GM19239 (cell line): ENCODE measurements at places on chromosomes 2 and 18.

DNA sequence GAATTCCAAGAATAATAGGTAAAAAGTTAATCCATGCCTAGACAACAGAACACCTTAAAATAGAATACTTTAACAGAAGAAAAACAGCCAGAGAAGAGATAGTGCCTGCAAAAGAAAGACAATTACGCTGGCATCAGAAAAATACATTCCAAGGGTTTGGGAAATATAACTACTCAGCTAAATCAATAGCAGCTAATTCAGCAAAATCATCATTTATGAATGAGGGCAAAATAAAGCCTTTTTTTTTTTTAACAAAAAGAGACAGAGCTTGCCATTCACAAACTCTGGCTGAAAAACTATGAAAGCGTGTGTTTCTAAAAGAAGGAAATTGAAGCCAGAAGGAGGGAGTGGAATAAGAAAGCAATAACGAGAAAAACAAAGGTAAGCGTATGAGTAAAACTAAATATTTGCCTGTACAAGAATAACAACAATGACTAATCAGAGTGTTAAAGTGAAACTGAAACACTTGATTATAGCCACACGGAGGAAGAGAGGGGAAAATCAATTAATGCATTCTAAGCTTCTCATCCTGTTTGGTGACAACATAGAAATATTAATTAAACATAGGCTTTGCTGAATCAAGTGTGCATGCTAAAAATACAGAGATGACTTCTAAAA is 90.2 kb downstream of the EHD3 start:
- peak; percentile 29 for DNase-seq

- no peak for DNase-seq
These were observed 144.3 kb downstream of the MTCL1 start for GRCh38 chr18:8849696-8850095.

- DNase-seq, result no peak
These were observed 814.6 kb downstream of the SLC4A3 start for GRCh38 chr2:220442012-220442411.

DNA sequence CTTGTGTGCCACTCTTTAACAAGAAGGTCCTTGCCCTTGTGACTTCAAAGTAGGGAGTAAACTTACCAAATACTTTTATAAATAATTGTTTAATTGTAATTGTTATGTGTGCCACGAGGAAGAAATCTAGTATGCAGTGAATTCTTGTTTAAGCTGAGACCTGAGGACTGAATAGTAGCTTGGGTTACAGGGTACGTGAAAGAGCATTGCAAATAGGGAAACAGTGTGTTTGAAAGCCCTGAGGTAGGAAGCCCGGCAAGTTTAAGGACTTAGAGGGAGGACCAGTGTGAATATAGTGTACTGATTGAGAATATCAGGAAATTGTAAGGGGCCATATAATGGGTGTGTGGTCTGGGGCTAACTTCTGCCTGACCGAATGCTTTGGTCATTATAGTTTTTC is 26.2 kb downstream of the PHLPP1 start:
- no peak for DNase-seq

- peak; percentile 19 for DNase-seq
These were observed 37.5 kb downstream of the POLR1A start for GRCh38 chr2:86068136-86068588.

DNA sequence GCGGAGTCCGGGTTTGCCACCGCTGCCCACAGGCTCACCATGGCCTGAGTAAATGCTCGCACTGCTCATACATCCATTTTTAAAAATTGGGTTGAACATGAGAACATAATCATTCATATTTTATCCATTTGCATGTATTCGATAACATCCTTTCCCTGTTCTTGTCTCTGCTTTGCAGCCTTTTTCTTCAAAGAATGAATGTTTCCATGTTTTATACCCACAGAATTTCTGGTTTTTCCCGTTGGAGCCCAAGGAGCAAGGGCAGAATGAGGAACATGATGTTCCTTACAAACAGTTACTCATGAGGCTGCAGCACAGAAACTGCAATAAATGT is 146.5 kb downstream of the CCDC74A start:
- no peak for DNase-seq

DNA sequence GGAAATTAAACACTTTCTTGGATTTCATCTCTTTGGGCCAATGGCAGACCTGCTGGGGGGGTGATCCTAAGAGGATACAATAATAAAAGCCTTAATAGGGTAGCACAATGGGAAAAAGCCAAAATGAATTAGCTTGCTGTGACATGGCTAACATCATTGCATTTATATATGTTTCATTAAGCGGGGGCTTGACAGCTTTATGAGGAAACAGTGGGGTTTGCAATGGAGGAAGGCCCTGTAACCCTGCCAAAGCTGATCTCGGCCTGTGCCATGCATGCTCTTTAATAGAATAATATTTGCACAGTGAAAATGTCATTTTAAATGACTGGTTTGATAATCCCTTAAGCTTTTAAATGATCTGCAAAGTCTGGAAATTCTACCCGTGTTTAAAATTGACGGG is 291.5 kb downstream of the SLC4A3 start:
- DNase-seq, result no peak

DNA sequence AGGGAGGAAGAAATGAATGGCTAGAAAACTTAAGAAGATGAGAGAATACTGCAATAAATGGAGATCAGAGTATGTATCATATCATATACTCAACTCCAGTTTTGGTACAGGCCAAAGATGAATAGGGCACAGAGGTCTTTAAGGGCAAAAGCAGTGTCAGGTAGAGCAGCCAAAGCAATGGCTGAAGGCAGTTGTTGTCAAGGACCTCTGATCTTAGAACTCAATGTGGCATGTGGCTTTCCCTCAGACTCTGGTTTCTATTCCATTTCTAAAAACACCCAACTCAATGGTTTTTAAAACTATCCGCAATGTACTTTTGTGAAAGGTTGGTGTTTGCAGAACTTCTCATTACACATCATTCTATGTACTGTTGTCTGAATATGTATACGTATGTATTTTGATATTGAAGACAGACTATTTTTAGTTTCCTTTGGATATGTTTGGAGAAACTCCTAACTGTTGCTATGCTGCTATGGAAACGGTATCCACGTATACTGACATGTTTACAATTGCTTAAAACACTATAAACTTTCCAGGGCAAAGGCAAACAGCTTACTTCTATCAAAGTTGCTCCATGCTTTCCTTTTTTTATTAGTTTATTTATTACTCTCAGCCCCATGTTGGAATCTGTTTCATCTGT is 58.1 kb upstream of the PELI1 start:
- no peak for DNase-seq

DNA sequence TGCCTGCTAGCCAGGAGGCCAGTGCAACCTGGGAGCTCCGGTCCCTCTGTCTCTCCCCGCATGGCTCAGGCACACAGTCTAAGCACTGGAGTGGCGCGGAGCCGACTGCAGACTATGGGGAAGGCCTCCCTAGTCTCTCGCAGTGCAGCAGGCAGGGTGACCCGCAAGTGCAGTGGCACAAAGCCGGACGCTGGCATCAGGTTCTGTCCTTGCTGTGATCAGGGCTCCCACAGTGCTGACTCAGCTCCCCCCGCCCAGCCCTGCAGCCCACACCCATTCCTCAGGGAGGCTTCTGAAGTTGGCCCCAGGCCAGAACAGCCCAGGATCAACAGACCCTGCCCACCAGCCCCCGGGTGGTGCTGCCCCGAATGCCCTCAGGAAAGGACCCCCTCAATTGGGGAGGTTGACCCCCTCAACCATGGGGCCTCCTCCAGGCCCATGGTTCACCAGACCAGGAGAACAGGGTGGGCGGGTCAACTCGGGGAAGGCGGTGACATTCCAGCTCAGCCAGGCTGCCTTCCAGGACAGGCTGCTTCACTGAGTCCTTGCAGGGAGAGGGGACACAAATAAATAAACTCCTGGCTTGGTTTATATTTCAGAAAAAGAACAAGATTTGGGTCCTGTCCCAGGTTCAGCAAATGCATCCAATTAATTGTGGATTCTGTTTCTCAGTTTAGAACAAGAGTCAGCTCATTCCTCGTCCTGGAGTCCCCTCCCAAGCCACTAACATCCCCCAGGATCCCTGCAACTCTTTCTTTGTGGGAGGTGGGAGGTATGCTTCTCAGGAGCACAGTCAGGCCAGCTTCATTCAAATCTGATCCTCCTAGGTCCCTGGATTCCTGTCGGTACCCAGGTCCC is 12.2 kb downstream of the BIN1 start:
- no peak for DNase-seq

DNA sequence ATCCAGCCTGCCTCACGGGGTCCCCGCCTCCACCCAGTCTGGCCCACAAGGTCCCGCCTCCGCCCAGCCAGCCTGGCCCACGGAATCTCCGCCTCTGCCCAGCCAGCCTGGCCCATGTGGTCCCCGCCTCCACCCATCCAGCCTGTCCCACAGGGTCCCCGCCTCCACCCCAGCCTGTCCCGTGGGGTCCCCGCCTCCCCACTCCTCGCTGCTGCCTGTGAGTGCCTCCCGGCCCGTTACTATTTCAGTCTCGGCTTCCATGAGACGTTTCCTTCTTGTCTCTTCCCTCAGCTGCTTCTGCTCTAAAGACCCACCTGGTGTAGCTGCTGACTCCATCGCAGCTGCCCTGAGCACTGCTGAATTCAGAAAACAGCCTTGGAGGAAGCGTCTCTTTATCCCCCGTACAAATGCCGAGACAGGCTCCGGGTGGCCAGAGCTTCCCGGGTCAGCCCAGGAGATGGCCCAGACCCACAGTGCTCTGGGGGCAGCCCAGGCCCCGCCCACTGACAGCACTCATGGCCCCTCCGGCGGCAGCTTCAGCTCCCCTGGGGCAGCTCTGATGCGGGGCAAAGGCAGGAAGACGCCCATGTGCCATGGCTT is 69.8 kb downstream of the NFATC1 start:
- DNase-seq, result peak; percentile 84

DNA sequence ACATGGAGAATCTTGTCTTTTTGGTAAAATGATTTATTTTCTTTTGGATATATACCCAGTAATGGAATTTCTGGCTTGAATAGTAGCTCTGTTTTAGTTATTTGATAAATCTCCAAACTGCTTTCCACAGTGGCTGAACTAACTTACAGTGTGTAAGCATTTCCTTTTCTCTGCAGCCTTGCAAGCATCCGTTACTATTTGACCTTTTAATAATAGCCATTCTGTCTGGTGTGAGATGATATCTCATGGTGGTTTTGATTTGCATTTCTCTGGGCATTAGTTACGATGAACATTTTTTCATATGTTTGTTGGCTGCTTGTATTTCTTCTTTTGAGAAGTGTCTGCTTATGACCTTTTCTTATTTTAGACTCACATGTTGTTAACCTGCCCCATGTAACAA is 190.2 kb downstream of the GALR1 start:
- no peak for DNase-seq

DNA sequence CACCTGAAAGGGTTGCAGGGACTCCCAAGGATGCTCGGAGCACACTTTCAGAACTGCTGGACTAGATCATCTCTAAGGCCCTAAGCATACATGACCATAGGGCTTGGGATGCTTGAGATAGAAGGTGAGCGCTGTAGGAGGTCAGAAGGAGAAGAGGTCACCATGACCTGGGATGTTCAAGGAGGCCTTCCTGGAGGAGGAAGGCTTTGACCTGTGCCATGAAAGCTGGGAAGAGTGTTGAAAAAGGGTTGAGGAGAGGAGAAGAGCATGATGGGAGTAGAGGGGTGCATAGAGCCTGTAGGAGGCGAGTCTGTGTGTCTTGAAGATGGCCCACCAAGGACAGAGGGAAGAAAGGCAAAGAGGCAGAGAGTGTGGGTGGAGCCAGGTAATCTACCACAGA is 222.4 kb downstream of the LOXHD1 start:
- no peak for DNase-seq

- no peak for DNase-seq
These were observed 6.2 kb downstream of the INSIG2 start for GRCh38 chr2:118094503-118094902.

DNA sequence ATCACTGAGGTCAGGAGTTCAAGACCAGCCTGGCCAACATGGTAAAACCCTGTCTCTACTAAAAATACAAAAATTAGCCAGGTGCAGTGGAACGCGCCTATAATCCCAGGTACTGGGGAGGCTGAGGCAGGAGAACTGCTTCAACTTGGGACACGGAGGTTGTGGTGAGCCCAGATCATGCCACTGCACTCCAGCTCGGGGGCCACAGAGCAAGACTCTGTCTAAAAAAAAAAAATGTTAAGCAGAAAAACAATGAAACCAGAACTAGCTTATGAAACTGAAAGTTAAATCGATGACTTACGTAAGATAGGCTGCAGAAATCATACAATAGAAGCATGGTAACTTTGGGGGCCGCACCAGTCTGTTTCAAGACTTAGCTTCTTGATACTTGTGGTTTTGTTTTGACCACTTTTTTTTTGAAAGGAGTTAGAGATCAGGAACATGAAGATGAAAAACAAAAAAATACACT is 6.2 kb upstream of the GPR155 start:
- DNase-seq, result peak; percentile 26

DNA sequence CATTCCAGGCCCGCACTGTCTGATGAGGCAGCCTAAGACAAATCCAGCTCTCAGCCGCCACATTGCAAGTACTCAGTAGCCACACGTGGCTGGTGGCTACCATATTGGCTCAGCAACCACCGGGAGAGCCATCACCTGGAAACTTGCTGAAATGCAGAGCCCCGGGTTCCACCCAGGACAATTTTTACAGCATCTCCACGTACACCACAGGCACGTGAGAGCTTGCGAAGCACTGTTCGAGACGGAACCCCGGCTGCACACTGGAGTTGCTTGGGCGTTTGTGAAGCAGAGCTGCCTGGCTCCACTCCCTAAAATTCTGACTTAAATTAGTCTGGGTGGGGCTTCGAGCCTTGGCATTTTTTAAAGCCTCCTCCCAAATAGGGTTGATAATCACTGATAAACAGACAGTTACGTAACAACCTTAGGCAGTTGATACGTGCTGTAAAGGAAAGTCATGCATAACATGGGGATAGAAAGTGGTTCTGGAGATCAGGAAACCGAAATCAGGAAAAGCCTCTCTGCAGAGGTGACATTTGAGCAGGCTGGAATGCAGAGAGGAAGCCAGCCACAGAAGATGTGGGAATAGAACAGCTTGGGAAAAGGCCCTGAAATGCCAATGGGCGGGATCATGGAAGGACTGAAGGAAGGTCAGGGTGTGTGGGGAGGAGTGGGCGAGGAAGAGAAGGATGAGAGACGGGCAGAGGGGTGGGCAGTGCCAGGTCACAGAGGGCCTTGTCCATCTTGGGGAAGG is 6.2 kb downstream of the ASAP2 start:
- DNase-seq, result no peak
